ENCODE measurements at places on chromosomes 3 and 15.

DNA sequence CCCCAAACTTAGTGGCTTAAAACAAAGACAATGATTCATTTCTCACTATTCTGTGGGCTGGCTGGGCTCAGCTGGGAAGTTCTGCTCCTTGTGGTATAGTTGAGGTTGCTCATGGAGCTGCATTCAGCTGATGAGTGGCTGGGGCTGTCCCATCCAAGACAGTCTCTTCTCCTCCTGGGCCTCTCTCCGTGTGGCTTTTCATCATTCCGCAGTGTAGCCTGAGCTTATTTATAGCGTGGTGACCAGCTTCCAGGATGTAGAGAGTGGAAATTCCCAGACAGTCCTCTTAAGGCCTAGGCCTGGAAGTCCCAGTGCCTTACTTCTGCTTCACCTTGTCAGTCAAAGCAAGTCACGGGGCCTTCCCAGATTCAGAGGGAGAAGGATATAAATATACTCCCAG lies 136.7 kb upstream of the DAZL start:
- DNase-seq, result no peak

DNA sequence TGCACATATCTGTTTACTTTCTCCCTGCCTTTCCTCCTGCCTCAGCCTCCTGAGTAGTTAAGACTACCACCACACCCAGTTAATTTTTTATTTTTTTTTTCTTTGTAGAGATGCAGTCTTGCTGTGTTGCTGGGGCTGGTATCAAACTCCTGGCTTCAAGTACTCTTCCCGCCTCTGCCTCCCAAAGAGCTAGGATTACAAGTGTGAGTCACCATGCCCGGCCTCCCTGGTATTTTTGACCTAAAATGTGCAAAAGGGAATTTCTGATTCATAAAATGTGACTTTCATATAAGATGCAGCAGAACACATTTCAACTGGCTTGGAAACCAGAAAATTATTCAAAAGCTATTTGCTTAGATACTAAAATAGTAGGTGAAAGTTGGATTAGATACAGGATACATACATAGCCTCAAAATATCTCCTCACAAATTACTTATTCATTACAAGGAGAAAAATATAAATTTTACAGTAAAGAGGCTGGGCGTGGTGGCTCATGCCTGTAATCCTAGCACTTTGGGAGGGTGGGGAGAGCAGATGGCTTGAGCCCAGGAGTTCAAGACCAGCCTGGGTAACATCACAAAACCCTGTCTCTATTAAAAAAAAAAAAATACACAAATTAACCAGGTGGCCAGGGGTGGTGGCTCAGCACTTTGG lies 32.0 kb downstream of the MAP4 start:
- DNase-seq, result peak; percentile 22

DNA sequence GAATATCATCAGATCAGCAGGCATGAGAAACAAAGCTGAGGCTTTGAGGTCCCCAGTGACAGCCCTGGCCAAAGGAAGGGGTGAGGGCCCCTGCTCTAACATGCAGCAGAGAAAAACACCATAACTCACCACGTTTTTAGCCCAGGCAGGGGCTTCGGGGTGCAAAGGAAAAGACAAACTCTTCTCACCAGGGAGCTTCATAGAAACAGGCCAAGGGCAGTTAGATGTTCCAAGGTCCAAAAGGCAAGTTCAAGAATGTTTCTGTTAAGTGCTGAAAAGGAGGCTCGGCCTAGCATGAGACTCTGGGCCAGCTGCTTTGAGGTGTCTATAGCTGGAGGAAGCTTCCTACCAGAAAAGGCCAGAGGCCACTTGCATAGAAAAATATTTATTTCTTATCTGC lies 608.4 kb upstream of the CFAP20DC start:
- no peak for DNase-seq

DNA sequence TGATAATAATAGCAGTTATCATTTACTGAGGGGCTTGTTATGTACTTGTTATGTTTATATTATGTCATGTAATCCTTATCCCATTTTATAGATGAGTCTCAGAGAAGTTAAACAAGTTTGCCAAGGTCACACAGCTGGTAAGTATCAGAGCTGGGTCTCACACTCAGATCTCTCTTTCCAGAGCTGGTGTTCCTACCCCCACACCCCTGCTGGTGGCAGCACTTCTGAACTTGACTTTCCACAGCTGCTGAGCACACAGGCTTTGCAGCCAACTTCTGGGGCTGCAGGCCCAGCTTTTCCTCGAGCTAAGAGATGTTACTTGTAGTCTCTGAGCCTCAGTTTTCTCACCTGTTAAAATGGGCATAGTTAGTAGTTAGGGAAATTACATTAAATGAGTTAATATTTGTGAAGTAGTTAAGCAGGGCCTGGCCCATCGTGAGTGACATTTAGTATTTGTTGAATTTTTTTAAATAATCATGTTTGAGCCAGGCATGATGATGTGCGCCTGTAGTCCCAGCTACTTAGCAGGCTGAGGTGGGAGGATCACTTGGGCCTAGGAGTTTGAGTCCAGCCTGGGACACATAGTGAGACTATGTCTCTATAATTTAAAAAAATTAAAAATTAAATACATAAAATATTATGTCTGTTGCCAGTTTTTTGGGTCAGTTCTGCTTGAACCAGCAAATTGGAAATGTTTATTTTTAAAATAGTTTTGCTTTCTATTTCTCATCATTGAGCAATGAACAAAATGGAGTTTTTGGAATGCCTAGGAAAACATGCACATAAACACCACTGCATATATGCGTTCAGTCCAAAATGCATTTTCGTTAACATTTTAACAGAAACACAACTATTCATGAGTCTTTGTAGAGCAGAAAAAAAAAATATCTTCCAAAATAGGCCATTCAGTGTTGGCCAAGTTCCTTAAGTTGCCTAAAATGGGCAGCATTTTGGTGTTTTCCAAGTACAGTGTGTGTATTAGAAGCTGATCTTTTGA lies 87.3 kb downstream of the SMAD6 start:
- peak; percentile 76 for DNase-seq

GRCh38 chr3:148528024-148528423 lies 169.7 kb upstream of the AGTR1 start:
- DNase-seq, result no peak

GRCh38 chr3:56962206-56962605 lies 98.3 kb upstream of the SPATA12 start:
- no peak for DNase-seq

- DNase-seq, result no peak
Observed at GRCh38 chr3:2099028-2099671, 484 bp downstream of the CNTN4 start.

- DNase-seq, result peak; percentile 76
Observed at GRCh38 chr3:124845406-124845805, 41.8 kb downstream of the ITGB5 start.

DNA sequence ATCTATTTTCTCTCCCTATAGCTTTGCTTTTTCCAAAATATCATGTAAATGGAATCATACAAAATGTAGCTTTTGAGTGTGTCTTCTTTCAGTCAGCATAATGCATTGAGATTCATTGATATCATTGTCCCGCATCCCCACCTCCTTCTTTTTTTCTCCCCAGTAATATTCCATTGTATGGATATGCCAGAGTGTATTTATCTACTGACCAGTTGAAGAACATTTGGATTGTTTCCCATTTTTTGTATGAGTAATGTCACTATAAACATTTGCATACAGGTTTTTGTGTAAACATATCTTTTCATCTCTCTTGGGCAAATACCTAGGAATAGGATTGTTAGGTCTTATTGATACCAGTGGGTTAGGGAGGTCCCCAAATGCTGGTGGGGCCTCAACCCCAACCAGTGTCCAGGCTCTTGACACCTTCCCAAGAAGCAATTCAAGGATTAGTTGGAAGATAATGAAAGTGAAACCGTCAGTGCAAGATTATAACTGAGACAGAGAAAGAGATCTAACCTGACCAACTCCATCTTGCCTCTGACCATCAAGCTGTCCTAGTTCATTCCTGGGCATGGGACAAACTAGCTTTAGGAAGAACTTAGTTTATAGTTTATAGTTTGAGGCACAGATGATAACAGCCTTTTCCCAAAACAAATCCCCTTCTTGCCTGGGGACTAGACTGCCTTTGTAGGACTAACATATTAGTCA lies 7.4 kb upstream of the SLC33A1 start:
- DNase-seq, result no peak

- DNase-seq, result no peak
Observed at GRCh38 chr3:65231544-65231943, 543.7 kb upstream of the ADAMTS9 start.

DNA sequence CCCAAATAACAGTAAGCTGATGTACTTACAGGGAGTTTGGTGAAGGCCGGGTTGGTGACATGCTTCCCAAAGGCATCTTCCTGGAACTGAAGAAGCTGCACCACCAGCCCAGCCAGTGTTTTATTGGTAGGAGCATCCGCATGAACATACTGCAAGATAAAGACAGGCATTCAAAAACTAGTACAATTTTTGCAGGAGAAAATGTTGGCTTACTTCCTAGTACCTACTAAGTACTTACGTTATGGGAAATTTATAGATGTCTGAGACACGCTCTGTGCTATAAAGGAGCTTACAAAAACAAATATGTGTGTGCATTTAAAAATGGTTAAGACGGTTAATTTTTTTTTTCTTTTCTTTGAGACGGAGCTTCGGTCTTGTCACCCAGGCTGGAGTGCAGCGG lies 8.9 kb downstream of the SMARCC1 start:
- DNase-seq, result no peak

DNA sequence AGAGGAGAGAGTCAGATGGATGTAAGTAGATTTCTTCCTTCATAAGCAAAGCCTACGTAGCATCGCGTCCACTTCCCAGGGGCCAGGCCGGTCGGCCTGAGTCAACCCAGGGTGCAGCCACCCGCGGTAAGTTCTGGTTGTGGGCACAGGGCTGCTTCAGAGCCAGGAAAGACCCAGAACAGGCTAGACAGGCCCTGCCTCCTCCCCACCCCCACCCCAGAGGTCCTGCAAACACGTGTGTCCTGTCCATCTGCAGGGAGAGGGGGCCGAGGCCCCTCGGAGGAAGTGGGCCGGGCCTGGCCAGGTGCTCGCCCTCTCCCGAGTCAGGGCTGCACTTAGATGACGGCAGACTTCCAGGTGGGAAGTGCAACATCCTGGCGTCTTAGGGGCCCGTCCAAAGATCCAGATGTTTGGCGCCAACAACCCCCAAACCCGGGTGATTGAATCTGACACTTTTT lies 100.8 kb upstream of the ALDH1A3 start:
- DNase-seq, result no peak

DNA sequence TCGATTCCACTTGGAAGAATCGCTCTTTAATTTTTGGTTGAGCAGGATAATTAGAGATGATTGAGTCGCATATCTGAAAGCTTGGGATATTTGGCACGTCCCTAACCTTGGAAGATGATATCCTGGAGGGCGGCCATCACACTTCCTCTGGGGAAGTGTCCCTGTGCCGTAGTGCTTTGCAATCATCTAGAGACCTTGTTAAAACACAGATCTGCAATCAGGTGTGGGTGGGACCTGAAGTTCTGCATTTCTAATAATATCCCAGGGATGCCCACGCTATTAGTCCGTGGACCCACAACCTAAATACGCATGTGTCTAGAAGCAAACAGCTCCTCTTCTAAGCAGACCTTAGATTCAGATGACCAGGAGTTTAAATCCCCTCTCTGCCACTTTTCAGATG lies 20.5 kb downstream of the MYO1E start:
- DNase-seq, result no peak

- no peak for DNase-seq
Observed at GRCh38 chr15:77507143-77507897, 86.6 kb downstream of the HMG20A start.

- no peak for DNase-seq
Observed at GRCh38 chr3:106332129-106332528, 463.3 kb upstream of the CBLB start.

DNA sequence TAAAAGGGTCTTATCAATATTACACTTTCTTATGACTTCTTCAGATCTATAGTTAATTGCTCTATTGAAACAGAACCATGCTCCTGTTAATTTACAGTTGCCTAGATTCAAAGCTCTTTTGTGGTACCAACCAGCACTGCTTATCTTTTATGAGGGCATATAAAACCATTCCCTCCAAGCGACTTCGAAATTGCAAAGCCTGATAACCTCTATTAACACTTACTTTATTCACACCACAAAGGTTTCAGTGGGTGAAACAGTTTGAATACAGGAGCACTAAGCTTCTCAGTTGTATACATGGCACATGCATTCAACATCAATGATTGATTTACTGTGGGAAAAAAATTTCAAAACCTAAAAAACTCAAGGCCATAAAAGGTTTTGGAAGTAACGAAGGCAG lies 74.9 kb upstream of the PPIB start:
- no peak for DNase-seq

- no peak for DNase-seq
Observed at GRCh38 chr3:168693870-168694269, 598.1 kb upstream of the GOLIM4 start.

GRCh38 chr3:171281256-171281992 lies 178.8 kb downstream of the TNIK start:
- no peak for DNase-seq

DNA sequence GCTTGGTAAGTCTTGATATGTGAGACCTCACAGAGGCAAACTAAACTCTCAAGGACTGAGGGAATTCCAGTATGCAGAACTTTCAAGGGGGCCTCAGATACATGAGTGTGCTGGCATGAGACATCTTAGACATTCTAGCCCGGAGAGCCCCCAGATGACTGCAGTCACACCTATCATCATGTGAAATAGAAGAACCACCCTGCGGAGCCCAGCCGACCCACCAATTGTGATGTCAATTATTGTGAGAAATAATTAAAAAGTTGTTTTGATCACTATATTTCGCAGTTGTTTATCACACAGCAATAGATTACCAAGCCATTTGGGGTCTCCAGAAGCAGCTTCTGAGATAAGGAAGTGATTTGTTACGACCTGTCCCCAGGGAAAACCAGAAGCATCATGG lies 55.3 kb upstream of the CD47 start:
- DNase-seq, result no peak

GRCh38 chr3:70726961-70727360 lies 414.5 kb upstream of the MDFIC2 start:
- no peak for DNase-seq

GRCh38 chr3:55735976-55736375 lies 248.9 kb upstream of the WNT5A start:
- DNase-seq, result no peak

DNA sequence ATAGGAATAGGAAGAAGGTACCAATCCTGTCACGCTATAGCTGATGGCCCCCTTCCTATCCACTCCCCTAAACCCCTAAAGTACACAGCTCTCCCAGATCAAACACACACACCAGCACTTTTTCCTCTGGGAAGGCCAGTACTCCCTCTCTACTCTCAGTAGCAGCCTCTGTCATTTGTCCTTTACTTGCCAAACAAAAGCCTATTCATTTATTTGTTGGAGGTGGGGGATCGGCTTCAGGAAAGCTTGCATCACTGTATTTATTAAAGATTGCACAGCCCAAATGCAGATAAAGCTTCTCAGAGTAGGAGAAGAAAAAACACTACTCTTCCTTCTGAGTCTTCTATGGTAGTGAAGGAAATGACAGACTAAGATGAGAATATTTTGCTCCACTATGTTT lies 429.7 kb upstream of the RASGRP1 start:
- no peak for DNase-seq

- DNase-seq, result no peak
Observed at GRCh38 chr15:77860071-77860691, 217.3 kb downstream of the TBC1D2B start.

DNA sequence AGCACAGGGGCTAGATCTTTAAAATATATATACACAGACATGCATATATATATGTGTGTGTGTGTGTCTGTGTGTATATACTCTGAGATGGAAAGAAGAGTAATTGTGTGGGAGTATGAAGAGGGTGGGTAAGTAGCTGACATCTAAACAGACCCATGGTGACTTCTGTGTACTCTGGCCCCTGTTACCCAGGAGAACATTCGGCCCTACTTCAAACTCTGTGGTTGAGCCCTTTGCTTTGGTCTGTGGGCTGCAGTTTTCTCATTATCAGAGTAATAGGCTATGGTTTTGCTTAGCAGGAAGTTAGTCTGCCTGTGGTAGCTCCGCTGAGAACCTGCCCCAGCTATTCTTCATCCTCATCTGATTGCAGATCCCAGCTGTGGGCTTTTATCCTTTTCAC lies 141.4 kb downstream of the RBPMS2 start:
- DNase-seq, result no peak

Data from hepatic stellate cell (primary cell).